ENCODE measurements at places on chromosomes 7 and 10.
A peak's percentile ranks its signal among the peaks of the same experiment; 100 is the strongest.

- DNase-seq = no peak
Measured at GRCh38 chr10:43036481-43037428, 40.1 kb upstream of the RET start.

GRCh38 chr10:117003336-117003735, 1.7 kb downstream of the SHTN1 start:
- DNase-seq = no peak

DNA sequence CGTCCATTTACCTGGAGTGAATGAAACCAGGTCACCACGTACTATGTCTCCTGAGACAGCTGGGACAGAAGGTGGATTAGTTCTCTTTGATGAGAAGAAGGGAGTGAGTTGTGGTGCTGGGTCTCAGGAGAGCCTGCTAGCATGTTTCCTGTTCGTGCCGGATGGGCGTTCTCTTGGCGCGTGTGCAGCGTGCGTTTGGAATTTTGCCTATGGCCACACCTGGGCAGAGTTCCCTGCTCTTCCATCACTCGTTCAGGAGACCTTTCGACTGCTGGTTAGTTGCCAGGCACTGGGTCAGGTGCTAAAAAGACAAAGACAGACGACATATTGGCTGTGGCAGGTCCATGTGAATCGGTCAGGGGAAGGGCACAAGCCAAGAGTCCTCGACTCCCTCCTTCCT, 90.3 kb downstream of the TRRAP start:
- DNase-seq = no peak

DNA sequence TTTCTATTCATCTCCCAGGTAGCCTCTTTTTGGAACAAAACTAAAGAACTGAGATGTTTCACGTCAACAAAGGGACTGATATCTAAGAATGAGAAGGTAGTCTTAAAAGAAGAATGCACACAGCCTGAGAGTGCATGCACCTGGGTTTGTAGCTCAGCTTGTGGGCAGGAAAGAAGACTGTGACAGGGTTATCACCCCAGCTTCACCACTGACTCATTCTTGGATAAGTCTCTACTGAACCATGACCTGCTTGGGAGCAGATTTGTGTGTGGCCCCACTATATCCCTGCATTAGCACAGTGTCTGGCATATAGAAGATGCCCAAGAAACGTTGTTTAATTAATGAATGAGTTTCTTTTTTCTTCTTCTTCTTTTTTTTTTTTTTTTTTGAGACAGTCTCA, 187.5 kb downstream of the GPAM start:
- no peak for DNase-seq

DNA sequence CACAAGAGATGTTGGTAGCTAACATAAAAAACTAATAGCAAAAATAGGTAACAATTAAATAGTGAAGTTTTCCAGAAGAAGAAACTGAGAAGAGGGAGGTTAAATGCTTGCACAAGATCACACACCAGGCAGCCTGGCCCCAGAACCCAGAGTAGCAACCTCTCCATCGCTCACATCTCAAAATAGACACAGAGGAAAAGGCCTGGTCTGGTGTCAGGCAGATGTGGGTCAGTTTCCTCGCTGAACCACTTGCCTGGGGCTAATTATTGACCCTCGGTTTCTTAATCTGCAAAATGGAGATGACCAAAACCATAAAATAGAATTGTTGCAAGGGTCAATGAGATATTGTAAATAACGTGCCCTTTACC, 44.5 kb upstream of the STK17A start:
- DNase-seq = no peak

- DNase-seq = no peak
Measured at GRCh38 chr7:71752171-71752935, 620.4 kb downstream of the GALNT17 start.

GRCh38 chr10:31683682-31684081, 244.9 kb downstream of the ARHGAP12 start:
- DNase-seq = no peak

DNA sequence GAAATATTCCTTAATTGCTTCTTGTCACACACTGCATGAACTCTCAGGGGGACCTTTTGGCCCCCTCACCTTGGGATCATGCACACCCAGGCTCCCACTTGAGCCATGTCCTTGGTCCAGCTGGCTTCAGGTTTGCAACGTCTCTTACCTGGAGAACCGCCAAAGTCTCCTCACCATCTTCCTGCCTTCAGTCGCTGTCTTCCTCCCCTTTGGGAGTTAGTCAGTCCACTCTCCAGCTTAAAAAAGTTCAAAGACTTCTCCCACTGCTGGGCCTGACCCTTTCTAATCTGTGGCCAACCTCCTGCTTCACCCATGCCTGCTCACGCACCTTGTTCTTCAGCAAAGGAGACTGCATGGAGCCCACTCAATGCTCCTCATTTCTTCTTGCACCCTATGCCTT, 82.6 kb upstream of the LRRC4 start:
- DNase-seq = no peak

DNA sequence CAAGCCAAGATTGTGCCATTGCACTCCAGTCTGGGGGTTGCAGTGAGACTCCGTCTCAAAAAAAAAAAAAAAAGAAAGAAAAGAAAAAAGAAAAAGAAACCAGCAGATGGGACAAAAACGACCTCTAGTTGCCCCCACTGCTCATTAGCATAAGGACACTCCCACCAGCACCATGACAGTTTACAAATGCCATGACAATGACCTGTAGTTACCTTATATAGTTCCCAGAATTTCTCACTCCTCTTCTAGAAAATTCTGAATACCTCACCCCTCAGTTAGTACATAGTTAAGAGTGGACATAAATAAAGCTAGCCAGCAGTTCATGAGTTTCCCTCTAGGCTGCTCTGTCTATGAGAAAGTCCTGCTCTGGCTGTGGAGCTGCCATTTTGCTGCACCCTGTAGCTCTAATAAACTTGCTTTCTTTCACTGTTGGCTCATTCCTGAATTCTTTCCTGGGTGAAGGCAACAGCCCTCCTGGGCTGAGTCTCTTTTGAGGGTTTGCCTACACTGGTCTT, 276.8 kb upstream of the AKR1E2 start:
- DNase-seq = no peak

DNA sequence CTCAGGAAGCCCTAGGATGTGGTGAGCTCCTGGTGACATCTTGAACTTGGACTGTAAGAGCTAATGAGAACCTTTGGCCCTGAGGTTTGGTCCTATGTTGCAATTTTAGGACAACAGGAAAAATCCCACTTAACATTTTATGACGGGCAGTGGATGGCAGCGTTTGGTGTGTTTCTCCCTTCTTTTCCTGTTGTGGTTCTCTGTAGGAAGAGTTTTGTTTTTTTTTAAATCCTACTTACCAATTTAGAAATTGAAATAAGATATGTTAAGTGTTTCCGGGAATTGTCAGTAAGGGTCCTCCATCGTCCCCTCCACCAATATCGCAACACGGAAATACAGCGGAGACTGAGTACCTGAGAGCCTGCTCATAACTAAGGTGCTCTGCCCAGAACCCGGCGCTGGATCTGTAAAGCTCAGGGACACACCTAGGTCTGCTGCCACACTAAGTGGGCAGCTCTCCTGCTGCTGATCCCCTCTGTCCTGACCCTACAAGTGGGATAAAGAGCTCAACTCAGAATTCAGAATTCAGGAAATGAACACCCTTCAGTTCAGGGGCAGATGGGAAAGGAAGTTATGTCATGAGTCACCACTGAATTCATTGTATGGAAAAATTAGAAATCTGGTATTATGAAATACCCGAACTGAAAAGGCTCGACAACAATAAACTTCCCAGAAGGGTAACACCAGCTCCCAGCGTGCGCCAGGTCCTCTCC, 9.1 kb upstream of the PROSER2 start:
- no peak for DNase-seq

GRCh38 chr7:32154797-32155196, 84.6 kb upstream of the PDE1C start:
- peak; percentile 52 for DNase-seq

- DNase-seq = no peak
Measured at GRCh38 chr10:119344381-119344780, 137.0 kb downstream of the GRK5 start.

- DNase-seq = no peak
Measured at GRCh38 chr10:113022265-113022664, 72.2 kb downstream of the TCF7L2 start.

DNA sequence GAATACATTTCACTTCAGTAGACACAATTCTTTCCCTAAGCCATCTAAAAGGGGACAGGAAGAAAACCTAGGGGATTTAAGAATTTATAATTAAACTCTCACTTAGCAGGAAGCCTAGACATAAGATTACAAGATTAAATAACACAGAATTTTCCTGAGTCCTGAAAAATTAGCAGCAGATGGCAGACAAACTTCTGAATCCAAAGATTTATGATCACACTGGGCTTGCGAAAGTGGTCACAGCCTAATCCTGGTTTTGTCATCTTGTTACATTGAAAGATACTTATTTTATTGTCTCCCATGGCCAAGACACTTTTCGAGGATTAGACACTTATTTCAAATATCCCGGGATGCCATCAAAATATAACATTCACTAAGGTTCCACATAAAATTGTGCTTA, 2.9 kb downstream of the ERLIN1 start:
- DNase-seq = no peak

DNA sequence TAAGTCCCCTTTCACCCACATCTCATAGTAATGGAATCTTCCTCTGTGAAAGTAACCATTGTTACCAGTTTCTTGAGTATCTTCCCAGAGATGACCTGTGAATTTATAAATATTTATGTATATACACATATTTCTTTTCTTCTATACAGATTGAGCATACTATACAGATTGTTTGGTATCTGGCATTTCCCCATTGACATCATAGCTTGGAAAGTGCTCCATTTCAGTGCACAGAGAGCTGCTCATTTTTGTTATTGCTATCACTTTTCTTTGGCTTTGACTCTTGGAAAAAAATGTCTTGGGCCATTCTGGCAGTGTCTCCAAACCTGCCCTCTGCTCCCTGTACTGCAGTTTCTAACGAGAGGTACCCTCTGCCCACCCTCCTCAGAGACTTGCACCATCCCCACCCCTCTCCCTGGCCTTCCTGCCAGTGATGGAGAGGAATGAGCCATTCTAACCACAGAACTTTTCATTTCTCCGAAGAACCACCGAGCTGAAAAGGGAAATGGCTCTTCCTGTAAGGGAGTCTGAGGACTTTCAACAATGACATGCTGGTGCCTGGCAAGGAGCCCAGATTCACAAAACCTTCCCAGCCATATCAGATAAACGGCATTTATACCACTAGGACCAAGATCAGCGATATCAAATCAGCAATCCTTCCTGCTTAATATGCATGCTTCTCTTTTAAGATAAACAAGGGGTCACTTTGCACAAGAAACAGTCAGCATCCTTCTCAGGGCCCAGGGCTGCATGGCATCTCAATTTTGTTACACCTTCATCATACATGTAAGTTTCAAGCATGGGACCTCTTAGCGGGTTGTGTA, 19.7 kb upstream of the CCSER2 start:
- peak; percentile 36 for DNase-seq

GRCh38 chr7:97601931-97602457, 129.9 kb upstream of the TAC1 start:
- no peak for DNase-seq

DNA sequence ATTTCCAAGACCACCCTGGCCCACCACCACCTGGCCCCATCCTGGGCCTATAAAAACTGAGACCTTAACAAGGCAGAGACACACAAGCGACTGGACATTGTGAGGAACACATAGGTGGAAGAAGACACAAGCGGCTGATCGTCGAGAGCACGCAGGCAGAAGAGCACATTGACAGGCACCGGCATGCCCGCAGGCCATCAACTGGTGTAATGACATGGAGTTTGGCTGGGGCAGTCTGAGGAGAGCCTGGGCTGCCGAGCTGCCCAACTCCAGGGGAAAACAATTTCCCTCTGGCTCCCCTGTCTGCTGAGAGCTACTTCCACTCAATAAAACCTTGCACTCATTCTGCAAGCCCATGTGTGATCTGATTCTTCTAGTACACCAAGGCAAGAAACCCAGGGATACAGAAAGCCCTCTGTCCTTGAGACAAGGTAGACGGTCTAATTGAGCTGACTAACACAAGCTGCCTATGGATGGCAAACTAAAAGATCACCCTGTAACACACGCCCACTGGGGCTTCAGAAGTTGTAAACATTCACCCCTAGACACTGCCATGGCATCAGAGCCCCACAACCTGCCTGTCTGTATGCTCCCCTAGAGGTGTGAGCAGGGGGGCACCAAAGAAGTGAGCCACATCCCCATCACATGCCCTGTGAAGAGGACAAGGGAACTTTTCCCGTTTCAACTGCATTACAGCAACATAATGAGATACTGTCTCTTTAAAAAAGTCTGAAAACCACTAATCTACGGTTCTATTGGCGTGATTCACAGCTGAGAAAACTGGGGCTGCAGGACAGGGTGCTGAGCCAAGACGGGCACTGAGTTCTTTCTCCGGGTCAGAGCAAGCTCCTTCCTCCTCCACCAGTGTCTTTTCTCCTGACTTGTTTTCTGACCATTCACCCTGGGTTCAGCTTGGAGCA, 18.5 kb upstream of the TNS3 start:
- peak; percentile 65 for DNase-seq

DNA sequence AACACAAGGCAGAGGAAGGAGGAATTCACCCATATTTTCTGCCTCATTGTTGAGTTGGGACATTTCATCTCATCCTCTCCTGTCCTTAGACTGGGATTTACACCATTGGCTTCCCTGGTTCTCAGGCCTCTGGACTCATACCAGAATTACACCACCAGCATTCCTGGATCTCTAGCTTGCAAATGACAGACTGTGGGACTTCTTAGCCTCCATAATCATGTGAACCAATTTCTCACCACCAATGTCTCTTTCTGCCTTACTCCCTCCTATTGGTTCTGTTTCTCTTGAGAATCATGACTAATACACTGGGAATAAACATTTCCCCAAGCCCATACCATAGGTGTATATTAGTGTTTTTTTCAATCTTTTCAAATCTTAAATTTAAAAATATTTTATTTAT, 2.9 kb upstream of the ZNF33A start:
- no peak for DNase-seq

GRCh38 chr7:34036051-34036920, 130.9 kb downstream of the BMPER start:
- DNase-seq = no peak

DNA sequence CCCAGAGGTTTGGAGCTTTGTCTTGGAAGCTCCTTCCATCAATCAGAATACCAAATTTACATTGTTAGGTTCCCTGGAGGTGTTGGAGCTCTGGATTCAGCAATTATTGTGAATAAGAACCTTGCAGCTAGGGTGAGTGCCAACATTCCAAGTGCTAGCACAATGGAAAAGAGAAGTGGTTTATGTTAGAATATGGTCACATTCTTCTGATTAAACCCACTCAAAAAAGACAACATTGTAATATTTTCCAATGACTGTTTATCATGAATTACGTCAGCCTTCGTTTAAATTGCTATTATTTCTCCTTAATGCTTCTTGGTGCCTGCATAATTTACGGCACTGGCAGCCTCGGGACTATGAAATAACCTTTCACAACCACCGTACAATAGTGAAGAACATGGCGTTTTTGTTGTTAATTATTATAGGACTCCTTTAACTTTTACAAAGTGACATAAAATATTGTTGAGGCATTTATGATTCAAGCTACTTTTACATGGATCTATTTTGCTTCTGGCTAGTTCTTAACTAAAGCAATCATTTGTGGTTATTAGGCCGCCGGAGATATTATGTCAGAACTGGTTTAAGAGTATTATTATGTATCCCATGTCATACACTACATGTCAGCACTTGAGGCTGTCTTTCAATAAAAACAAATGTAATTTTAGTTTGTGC, 117.7 kb downstream of the ARID5B start:
- DNase-seq = no peak

Measured in stromal cell of bone marrow (primary cell).